ENCODE measurements at places on chromosomes 2 and 18.

DNA sequence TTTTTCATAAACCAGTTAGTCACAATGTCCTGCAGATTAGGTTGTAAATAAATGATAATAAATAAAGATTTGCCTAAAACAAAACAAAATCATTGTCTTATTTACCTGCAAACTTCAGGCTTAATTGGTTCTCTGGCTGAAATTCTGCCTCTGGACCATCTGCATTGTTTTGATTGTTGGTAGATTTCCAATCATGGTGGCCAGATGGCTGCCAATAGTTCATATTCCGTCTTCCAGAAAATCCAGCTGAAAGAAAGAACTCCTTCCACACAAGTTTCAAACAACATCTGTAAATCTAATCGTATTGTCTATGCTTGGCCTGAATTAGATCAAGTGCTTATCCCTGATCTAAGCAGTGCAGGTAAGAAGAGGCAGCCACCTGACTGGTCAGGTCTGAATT lies 771.1 kb upstream of the ZEB2 start:
- H3K4me3 ChIP-seq = no peak overlapping the region
- no peaks in the 10 kb centered on the region for H3K27me3 ChIP-seq
- H3K27ac ChIP-seq = no peak overlapping the region
- DNase-seq = no peak
- no peaks in the 10 kb centered on the region for H3K36me3 ChIP-seq

DNA sequence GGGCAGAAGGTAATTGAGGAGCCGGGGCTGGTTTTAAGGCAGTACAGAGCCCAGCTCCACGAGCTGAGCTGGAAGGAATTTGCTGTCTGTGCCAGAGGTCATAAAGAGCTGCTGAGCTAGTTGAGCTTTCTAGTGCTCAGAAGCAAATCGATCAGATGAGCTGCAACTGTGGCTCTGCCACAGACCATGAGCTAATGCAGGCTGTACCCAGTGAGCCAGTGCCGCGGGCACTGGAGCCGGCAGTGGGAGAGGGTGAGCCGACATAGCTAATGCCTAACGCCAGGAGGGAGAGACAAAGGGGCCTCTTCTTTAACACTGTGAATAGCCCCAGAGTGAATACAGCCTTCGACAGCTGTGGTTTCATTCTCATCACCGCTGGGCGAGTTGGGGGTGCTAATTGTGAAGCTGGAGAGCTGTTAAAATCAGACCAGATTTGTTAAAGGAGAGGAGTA lies 410.1 kb upstream of the TCF4 start:
- H3K27me3 ChIP-seq = no peaks in the 10 kb centered on the region
- peaks cover 29% of the 10 kb centered on the region for H3K4me1 ChIP-seq
- no peak for DNase-seq
- H3K27ac ChIP-seq = peak overlapping the region; percentile 17
- H3K4me3 ChIP-seq = no peak overlapping the region

- no peaks in the 10 kb centered on the region for H3K36me3 ChIP-seq
- no peak overlapping the region for H3K27ac ChIP-seq
- no peak overlapping the region for H3K4me3 ChIP-seq
- no peak for DNase-seq
- H3K4me1 ChIP-seq = no peaks in the 10 kb centered on the region
Measured at GRCh38 chr2:71482055-71482454, 28.7 kb downstream of the DYSF start.

- H3K36me3 ChIP-seq = no peaks in the 10 kb centered on the region
- no peak overlapping the region for H3K4me3 ChIP-seq
- no peaks in the 10 kb centered on the region for H3K4me1 ChIP-seq
- no peak overlapping the region for H3K27ac ChIP-seq
- no peak for DNase-seq
Measured at GRCh38 chr2:147541314-147541713, 303.5 kb upstream of the ACVR2A start.

GRCh38 chr2:208820014-208820688 lies 413.6 kb downstream of the PTH2R start:
- H3K4me1 ChIP-seq = no peaks in the 10 kb centered on the region
- H3K36me3 ChIP-seq = no peaks in the 10 kb centered on the region
- H3K27me3 ChIP-seq = no peaks in the 10 kb centered on the region
- DNase-seq = no peak
- no peak overlapping the region for H3K4me3 ChIP-seq

GRCh38 chr2:212114489-212114888 lies 424.1 kb downstream of the ERBB4 start:
- no peak for DNase-seq
- H3K36me3 ChIP-seq = no peaks in the 10 kb centered on the region
- no peak overlapping the region for H3K4me3 ChIP-seq
- H3K27ac ChIP-seq = no peak overlapping the region
- H3K27me3 ChIP-seq = no peaks in the 10 kb centered on the region

- H3K4me3 ChIP-seq = no peak overlapping the region
- H3K27me3 ChIP-seq = no peaks in the 10 kb centered on the region
- peaks cover 12% of the 10 kb centered on the region for H3K4me1 ChIP-seq
- H3K27ac ChIP-seq = no peak overlapping the region
- DNase-seq = no peak
Measured at GRCh38 chr2:156476021-156476849, 40.1 kb downstream of the GPD2 start.
